ENCODE measurements at places on chromosomes 11 and 22.

DNA sequence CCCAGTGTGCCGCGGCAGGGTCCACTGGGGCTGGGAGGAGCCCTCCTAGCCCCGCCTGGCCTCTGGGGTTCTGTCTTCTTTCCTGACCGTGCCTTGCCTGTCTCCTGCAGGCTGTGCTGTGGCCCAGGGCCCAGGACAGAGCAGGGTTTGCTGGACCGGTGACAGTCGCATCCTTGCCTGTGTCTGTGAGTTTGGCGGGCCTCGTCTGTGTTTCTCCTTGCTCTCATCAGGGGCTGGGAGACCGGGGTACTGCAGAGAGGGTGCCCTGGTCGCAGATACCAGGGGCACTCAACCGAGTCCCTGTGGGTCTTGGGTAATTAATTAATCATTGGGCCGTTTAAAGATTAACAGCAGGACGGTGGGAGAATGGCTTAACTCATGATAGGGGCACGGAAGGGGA lies 29.9 kb downstream of the RPL3 start:
- DNase-seq = no peak

- DNase-seq = no peak
Observed at GRCh38 chr11:112294688-112295340, 34.2 kb upstream of the PLET1 start.

GRCh38 chr11:10305964-10306918 lies 1.4 kb downstream of the ADM start:
- DNase-seq = no peak

GRCh38 chr11:121931748-121932352 lies 184.2 kb downstream of the BLID start:
- no peak for DNase-seq

GRCh38 chr11:11425806-11426205 lies 72.8 kb upstream of the CSNK2A3 start:
- DNase-seq = no peak

GRCh38 chr11:93274851-93275250 lies 55.7 kb upstream of the DEUP1 start:
- DNase-seq = no peak

DNA sequence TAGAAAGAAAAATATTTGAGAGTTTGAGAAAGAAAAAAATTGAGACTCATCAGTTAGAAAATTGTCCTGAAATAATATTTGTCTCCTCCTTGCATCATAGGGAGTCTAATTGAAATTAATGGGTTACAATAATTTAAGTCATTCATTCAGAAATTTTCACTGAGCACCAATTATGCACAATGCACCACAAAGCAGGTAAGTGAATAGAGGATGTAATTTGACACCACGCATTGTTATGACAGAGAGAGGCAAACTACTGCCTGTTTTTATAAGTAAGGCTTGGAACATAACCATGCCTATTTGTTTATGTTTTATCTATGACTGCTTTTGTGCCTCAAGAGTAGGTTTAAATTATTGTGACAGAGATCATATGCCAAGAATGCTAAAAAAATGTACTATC lies 537.9 kb upstream of the FAT3 start:
- DNase-seq = no peak

DNA sequence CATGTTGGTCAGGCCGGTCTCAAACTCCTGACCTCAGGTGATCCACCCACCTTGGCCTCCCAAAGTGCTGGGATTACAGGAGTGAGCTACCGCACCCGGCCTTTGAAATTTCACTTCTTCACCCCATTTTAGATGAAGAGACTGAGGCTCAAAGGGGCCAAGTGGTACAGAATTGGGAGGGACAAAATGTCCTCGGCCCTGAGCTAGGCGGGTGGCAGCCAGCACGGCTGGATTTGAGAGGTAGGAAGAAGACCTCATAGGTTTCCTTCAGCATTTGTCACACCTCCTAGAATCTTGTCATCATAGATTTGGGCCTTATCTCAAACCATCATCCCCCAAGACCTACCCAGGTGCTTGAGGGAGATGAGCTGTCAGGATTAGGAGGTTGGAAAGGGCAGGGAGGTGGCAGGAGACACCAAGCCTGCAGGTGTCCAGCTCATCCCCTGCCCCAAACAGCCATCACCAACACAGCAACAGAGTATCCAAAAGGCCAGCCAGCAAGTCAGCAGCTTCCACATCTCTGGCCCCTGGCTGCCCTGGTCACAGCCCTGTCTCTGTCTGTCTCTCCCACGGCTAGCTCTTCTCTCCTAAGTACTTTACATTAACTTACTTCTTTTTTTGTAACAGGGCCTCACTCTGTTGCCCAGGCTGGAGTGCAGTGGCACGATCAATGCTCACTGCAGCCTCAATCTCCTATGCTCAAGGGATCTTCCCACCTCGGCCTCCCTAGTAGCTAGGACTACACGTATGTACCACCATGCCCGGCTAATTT lies 11.2 kb upstream of the TMPRSS6 start:
- no peak for DNase-seq

DNA sequence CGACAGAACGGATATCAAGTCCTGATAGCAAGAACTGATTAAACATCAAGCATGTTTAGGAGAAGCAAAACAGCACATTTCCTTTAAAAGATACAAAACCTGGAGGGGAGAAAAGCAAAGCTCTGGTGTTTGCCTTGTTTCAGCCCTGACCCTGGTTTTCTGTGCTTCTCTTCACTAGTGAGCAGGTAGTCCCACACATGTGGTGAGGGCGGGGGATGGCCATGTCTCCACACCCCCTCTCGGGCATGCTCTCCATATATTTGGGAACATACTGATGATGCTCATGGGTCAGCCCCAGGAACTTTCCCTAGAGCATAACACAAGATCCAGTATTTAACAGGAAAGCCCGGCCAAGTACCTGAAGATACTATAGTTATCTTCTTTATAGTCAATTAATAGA lies 10.1 kb downstream of the C11orf16 start:
- DNase-seq = no peak

GRCh38 chr11:57641011-57641807 lies 8.5 kb downstream of the YPEL4 start:
- DNase-seq = no peak

DNA sequence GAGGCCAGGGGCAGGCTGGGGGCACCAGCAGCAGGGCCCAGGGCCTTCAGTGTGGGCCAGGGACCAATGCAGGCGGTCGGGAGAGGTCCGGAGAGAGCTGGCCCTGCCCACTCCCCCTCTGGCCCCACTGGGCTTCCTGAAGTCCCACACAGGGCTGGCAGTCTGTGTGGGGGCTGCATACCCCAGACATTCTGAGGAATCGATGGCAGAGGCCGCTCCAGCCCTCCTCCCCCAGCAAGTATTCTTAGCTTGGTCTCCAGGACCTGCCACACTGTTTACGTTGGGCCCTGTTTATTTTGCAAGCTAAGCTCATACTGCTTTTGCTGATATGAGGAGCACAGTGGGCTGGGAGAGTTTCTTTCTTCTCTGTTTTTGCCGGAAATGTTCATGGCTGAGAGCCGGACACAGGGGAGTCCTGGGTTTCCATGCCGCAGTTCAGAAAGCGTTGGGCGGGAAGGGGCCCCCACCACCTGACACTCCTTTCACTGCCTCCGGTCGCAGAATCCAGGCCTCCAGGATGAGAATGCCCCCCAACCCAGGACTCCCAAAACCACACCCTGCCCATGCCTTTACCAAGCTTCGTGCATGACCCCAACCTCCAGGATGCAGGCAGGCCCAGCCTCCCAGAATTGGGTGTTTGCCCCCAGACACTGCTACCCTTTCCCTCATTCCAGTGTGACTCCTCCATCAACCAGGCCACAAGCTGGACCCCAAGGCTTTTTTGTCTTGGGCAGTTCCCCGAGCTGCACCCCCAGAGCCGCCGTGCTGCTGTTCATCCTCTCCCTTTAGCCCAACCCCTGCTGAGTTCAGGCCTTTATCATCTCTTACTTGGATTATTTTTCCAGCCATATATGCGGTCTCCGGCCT lies 81.8 kb upstream of the KCNQ1OT1 start:
- no peak for DNase-seq

GRCh38 chr11:36688132-36688531 lies 90.1 kb upstream of the RAG2 start:
- no peak for DNase-seq

DNA sequence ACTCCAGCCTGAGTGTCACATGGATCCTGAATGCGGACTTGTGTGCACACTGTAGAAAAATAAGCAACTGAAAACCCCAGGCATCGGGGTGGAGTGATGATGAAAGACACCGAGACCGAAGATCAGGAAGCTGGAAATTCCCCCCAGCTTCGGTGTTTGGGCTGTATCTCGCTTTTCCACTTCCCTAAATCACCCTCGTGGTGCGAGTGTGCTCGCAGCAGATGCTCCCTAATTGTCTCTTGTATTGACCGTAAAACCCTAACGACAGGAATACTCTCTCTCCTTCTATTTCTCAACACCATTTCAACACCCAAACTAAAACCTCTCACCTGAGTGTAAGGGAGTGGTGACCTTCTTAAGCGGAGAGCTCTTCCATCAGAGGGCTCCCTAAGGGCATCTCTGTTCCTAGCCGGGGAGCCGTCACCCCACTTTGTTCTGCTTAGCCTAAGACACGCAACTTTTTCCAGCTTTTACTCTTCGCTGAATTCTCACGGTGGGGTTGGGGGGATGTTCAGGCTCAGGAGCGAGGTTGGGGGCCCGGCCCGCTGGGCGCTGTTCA lies 635 bp upstream of the GRK3 start:
- DNase-seq = no peak

- no peak for DNase-seq
Observed at GRCh38 chr22:40290516-40290915, 55.8 kb upstream of the ADSL start.

GRCh38 chr11:132814410-132814809 lies 717.9 kb downstream of the OPCML start:
- DNase-seq = no peak

- no peak for DNase-seq
Observed at GRCh38 chr11:70928854-70929598, 323.4 kb downstream of the SHANK2 start.

DNA sequence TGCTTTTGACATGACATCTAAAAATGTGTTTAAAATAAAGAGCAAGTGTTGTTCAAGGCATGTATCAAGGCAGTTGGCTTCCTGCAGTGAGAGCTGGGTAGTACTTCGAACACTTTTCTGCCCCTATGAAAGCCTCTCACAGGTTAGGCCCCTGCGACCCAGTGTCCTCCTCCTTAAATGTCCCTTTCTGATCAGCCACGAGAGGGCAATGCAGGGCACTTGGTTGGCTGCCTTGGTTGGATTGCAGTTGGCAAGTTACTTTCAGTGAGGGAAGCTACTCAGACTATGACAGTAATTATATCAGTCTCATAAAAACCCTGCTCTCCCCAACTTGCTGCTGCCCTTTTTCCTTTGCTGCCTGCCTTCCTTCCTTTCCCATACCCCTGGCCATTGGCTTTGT lies 743.8 kb downstream of the NTM start:
- no peak for DNase-seq

DNA sequence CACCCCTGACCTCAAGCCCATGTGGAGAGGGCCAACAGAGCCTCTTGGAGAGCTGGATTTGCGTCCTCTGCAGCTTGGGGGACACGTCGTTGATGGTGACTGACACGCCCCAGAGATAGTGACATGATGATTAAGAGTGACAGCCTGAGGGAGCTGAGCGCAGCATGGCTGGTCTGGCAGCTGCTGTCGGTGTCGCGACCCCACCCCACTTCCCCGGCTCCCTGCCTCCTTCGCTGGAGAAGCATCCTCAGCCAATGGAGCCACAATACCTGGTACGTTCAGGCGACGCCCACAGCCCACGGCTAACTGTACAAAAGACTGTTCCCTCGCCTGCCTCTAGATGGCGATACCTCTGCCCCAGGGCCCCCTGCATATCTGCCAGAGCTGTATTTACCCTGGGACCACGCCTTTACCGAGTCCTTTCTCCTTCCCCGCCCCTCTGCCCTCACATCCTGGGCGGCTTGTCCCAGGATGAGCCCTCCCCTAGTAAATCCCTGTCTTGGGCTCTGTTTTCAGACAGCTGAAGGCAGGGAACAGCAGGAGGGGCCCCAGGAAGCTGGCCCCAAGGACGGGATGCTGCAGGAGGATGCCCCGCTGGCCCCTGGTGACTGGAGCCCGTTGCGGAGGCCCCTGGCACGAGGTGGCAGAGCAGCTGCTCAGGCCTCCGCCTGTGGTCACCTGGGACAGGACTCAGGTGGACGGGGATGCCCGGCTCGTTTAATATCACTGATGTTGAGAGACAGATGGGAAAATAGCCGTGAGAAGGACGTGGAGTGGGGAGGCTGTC lies 90.6 kb downstream of the RPS6KA4 start:
- no peak for DNase-seq

DNA sequence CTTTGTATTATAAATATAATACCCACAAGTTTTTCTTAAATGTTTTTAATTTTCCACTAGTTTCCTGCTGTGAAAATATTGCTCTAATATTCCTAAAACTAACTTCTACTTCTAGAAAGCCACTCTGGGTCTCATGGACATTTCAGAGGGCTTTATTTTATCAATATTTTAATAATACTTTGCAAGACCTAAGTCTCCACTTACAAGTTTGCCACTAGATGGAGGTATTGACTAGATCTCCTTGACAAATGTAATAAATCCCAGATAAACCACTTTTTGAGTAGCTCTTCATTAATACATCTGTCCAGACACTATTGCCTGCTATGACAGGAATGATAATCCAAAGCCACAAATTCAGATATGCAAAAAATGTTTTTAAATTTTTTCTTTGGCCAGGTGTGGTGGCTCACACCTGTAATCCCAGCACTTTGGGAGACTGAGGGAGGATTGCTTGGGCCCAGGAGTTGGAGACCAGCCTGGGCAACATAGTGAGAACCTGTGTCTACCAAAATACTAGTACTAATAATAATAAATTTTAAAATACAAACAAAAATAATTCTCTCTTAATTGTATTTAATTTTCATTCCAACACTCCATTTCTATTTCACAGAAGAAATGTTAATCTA lies 3.5 kb upstream of the ACAT1 start:
- no peak for DNase-seq

- no peak for DNase-seq
Observed at GRCh38 chr11:12993626-12994025, 15.5 kb upstream of the RASSF10 start.

DNA sequence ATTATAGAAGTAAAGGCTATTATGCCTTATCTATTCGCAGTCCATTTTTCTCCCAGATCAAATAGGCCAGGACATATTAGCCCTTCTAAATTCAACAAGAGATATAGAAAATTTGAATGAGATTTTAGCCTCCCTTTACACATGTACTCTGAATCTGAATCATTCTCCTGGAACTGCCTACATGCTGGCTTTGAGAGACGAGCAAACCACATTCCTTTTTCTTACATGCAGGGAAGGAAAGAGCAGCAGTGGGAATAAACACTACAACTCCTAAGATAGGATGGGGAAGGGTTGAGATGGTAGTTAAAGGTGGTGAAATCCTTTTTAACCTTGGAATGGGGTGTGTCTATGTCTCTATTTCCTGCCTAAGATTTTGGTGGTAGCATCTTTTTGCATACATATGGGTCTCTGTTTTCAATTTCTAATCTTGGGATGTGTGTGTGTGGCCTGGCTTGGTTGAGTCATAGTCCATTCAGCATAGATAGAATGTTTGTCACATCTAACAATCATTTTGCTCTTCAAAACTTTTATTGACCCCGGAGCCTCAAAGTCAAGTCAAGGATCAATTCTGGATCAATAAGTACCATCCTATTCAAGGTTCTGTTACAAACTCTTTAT lies 11.1 kb upstream of the OOSP2 start:
- no peak for DNase-seq
